ENCODE measurements at places on chromosomes 4 and X.

DNA sequence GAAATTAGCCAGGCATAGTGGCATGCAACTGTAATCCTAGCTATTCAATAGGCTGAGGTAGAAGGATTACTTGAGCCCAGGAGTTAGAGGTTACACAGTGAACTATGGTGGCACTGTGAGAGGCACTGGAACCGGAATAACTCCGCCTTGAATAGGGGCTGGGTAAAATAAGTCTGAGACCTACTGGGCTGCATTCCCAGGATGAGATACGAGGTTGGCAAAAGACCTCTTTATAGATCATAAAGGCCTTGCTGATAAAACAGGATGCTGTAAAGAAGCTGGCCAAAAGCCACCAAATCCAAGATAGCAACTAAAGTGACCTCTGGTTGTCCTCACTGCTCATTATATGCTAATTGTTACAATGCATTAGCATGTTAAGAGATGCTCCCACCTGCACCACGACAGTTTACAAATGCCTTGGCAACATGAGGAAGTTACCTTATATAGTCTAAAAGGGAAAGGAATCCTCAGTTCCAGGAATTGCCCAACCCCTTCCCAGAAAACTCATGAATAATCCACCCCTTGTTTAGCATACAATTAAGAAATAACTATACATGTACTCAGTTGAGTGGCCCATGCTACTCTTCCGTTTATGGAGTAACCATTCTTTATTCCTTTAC lies 88.6 kb downstream of the CENPC start:
- no peak for DNase-seq

GRCh38 chr4:38871593-38871992 lies 4.0 kb downstream of the FAM114A1 start:
- DNase-seq: no peak

- no peak for DNase-seq
Measured at GRCh38 chr4:26082565-26082964, 168.5 kb downstream of the SMIM20 start.

DNA sequence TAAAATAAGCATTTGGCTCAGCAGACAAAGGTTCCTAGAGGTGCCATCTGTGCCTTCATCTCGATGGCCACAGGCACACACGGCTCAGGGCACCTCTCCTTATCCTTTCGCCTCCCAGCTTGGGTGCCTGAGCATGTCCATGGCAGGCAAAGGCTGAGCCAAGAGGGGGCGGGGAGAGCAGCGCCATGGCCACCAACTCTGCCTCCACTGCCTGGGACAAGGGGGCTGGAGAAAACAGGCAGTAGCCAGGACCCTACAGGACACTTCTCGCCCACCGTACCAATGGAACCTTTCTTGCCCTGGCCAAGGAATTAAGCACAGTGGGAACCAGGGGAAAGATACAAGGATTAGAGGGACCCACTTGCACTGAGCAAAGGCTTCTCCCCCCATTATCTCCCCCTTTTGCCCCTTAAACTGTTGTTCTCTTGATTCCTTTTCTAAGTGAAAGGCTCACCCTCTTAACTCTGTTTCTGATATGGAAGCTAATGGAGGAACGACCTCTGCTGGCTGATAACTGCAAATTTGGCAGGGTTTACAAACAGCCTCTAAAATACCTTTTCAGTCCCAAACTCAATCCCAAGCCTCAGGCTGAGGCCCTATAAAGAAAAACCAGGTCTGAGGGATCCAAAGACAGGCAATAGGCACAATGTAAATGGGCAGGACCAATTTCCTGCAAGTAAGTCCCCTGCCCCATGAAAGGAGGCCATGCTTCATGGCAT lies 335.2 kb downstream of the ADAM29 start:
- no peak for DNase-seq

DNA sequence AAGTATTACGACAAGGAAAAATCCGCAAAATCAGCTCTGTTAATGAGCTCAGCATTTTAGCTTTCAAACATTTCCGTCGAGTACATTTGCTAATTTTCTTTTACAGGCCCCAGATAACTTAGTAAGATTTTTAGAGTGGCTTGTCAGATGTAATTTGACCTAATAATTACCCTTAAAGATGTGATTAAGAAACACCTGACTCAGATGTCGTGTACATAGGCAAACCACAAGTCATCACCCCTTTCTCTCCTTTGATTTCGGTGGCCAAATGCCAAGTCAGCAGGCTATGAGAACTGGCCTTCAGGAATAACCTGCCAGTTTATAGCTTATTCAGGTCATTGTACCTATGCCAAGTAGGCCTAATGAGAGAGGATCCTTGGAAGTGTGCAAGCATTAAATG lies 369.6 kb downstream of the PCDH7 start:
- peak; percentile 92 for DNase-seq

- no peak for DNase-seq
Measured at GRCh38 chr4:112514647-112515197, 1.3 kb downstream of the NEUROG2 start.

DNA sequence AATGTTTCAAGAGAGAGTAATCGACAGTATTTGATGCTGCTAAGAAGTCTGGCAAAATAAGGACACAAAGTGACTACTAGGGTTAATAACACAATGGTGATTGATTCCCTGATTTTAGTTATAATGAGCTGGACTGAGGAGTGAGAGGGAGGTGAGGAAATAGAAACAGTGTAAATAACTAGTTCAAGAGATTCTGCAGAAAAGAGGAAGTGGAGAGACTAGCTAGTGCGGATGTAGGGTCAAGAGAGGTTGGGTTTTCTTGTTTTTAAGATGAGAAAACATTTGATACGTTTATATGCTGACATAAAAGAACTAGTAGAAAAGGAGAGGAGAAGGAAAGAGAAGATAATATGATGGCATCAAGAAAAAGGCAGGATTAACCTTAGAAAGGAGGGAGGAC lies 12.2 kb upstream of the TRPC5 start:
- no peak for DNase-seq

GRCh38 chr4:52004414-52004813 lies 15.7 kb downstream of the LRRC66 start:
- DNase-seq: no peak

DNA sequence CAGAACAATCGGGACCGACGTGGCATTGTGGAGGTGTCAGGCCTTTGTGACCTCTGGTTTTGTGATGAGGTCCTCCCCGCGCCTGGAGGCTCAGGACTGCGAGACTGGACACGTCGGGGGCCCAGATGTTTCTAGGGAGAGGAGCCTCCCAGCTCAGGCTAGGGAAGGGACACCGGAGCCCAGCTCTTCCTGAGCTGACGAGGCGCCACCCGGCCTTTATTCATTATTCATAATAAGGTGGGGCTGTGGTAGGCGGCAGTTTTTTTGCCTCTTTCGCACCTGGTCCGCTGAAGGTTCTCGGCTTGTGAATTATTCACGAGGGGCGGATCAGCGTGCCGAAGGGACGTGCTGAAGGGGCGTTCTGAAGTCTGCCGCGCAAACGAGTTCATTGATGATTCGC lies 2.3 kb upstream of the UBA1 start:
- DNase-seq: no peak

DNA sequence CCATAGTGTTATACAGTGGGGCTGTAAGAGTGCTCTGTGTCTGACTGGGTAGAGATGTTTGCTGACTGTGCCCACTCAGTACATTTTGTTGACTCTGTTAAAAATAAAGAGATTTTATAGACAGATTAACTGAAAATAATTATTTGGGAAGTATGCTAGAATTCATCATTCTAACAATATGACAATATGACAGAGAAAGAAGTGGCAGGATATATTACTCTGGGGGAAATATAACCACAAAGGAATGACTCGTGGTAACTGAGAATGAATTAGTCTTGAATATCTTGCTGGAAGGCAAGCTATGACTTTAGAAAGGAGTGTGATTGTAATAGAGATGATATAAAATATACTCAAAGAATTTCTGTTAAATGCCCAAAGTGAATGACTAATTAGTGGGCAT lies 46.8 kb downstream of the TMEM165 start:
- no peak for DNase-seq

DNA sequence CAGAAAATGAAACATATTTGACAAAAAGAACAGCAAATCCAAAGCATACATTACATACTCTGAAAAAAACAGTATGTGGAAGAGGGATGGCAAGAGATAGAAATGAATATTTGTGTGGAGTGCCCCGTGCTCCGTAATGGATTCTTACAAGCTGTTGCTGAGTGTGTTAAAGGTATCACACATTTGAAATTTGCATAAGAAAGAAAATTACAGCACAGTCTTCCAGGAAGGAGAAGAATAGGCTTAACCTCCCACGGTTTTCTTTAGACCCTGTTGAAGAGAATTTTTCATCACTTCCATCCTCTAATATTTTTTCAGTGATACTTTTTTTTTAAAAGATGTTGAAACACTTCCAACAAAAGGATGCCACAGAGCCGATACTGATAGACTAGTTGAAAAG lies 1489.4 kb downstream of the RAPGEF2 start:
- DNase-seq: no peak

Data from kidney epithelial cell (primary cell).